ENCODE measurements at places on chromosomes 16 and 17.

GRCh38 chr16:71966932-71967331 lies 33.3 kb downstream of the PKD1L3 start:
- no peak for DNase-seq

- DNase-seq: peak; percentile 58
Observed at GRCh38 chr16:66977341-66978113, 10.9 kb upstream of the CES4A start.

GRCh38 chr17:69630056-69630635 lies 215.6 kb downstream of the MAP2K6 start:
- DNase-seq: no peak

- DNase-seq: no peak
Observed at GRCh38 chr16:69131167-69131838, 1.1 kb downstream of the CHTF8 start.

GRCh38 chr17:47955497-47956461 lies 1.9 kb downstream of the PRR15L start:
- DNase-seq: no peak

GRCh38 chr17:46732754-46733398 lies 85.6 kb downstream of the WNT3 start:
- DNase-seq: no peak

- DNase-seq: no peak
Observed at GRCh38 chr17:59366040-59366757, 34.7 kb downstream of the YPEL2 start.

DNA sequence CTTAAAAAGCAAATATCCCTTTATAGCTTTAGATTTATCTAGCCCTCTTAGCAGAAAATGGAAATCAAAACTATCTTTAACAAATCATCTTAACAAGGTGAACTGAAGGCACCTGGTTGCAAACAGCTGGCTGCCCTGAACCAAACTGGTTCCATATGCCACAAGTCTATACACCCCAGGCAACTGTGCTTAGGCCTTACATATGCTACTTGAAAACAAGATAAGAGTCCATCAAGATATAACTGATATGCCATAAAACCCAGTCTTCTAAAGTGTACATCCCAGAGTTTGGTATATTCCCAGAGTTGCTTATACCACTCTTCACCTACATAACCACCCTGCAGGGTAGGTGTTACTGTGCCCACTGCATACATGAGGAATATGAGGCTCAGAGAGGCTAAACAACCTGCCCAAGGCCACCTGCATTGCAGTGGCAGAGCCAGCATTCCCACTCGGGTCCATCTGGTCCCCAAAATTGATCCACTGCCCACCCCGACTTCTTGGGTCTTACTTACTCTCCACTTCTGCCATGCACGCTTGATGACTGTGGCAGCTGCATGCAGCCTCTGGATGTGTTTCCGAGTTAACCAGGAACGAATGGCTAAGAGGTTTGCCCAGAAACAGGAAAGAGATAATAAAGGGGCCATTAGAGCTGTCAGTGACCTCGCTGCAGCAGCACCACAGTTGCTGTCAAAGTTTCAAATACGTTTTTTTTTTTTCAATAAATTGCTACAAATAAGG lies 12.2 kb downstream of the ZNHIT3 start:
- DNase-seq: no peak
